Stimulated activated CD4-positive, alpha-beta T cell treated with anti-CD3 and anti-CD28 coated beads, TNF-alpha, amount 100 ng/mL, for 1 hour (primary cell): ENCODE measurements at places on chromosomes 2 and 18.

DNA sequence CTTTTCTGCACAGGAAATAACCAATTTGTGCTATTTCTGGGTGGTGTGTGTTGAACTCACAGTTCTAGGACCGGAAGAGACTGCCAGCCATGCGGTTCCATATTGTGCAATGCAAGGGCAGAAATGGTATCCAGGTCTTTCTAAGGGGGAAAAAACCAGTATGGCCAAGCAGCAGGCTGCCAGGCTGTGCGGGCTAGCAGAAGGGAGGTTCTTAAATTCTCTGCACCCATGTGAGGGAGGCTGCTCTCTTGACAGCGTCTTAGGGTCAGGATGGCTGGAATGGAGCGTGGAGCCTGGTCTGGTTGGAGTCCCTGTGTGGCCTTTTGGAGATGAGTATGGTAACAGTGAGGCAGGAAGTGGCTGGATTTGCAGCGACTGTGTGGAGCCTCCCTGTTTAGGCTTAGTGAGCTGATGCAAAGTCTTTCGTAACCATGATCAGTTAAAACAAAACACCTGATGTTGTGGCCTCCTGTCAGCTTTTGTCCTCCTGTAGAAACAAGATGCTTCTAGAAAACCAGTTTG, 52.6 kb downstream of the NCK2 start:
- no peak for DNase-seq

DNA sequence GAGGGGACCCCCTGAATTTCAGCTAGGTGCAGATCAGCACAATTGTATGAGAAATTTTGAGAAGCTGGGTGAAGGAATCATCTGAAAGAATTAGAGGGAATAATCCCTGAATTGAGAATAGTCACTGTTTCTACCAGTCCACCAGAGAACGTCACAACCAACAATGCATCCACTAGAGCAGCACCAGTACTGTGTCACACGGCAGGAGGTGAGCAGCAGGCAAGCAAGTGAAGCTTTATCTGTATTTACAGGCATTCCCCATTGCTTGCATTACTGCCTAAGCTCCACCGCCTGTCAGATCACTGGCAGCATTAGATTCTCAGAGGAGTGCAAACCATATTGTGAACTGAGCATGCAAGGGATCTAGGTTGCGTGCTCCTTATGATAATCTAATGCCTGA, 40.7 kb downstream of the GDF7 start:
- DNase-seq: no peak

DNA sequence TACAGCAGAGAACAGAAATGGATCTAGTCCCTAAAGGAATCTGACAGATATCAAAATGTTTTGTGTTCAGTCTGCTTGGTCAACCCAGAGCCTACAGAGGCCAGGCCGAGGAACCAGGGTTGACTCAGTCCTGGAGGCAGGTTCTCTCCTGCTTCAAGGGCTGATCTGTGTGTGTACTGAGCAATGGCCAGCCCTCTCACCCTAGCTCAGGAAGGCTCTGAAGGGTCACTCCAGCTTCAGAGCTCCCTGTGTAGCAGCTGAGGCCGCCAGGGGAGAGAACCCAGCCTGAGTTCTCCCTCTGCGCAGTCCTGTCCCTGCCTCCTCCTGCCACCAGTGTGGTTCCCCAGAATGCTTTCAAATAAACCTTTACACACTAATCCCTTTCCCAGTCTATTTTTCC, 41.1 kb downstream of the NEURL3 start:
- DNase-seq: no peak

DNA sequence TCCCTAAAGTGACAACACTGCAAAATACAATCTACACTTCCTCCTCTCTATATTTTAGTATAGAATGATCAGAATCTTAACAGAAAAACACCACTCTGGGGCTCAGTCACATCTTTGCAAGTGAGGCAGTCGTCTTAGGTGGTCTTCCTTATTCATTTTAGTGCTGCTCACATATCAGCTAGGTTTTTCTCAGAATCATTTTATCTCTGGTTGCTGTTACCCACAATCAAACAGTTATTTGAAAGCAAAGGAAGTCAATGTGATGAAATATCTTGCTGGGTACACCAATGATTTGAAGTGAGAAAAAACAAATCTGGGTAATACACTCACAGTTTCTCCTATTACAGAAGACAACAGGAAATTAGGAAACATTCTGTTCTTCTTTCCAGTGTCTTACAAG, 275.2 kb downstream of the DSEL start:
- DNase-seq: no peak

GRCh38 chr2:238126775-238127164, 11.7 kb upstream of the KLHL30 start:
- DNase-seq: no peak

DNA sequence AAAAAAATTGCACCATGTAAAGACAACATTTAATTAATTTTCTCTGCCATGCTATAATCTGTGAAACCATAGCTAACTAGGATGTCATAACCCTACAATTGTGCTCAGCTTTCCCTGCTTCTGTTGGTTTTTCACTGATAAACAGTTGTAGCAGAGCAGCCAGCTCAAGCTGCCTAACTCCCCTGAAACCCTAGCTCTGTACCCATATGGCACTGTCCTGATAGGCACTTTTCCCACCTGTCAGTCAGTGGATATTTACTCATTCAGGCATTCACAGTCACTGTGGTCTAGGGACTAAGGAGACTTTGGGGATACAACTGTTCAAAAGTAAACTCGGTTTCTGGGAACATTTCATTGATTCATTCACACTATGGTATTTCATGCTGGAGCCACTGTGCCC, 407.0 kb downstream of the DSEL start:
- DNase-seq: no peak

GRCh38 chr2:12036640-12036983, 290.2 kb downstream of the LPIN1 start:
- DNase-seq: no peak

DNA sequence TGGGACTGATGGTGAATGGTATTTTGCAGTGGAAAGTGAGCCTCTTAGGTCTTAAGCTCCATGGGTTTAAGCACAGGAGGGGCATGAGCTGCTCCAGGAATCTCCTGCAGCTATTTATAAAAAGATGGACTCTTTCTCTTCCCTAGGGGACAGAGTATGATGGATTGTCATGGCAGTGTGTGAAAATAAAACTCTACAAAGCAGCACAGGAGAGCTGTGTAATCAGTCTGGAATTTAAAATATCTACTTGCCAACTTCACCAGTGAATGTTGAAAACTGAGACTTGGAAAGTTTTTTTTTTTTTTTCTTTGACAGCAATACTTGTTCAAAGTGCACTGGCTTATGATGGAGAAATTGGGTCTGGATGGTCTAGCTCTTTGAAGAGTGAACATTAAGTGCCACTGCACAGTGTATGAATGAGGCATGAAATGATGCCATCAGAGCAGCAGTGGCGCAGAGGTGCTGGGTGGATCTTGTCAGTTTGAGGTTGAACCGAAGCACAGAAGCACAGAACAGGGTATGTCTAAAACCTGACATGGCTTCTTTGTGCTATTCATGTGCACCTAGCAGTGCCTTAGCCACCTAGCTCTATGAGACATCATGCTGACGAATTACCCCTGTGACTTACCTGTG, 245.4 kb downstream of the PTPRM start:
- no peak for DNase-seq

DNA sequence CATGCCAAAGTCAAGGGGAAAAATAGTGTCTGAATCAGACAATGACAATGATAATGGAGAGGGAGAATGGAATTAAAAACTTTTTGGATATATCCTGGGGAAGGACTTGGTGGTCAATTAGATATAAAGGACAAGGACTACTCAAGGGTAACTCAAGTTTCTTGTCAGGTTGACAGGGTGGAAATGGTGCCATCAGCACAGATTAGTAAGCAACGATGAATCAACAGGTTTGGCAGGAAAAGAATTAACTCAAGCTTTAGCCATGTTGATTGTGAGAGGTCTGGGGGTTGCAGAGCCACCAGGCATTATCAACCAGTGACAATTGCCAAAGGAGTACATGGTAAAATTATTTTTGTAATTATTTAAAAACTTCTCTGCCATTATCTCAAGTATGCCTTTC, 35.8 kb upstream of the SPATS2L start:
- no peak for DNase-seq

DNA sequence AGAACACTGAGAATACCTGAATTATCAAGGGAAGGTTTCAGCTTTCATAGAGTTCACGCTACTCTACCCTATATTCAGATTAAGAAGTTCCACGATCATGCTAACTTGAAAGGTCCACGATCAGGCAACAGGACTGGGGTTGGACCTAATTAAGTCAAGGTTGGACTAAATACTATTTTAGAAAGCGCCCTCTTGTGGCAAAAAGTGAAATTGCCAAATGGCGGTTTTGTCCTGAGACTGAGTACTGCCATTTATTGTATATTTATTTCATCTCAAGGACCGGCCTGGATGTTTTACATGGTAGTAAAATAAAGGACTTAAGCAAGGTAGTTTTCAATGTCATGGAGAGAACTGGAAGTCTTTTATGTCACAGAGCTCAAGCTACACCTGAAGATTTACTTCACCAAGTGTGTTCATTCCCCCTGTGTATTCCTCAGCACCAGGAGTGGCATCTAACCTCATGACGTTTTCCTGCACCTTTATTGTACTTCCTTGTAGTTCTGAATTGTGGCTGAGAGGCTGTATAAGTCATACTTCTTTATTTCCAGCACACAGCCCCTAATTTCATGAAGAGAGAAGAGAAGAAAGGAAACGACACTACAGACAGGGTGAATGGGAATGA, 56.8 kb downstream of the SRD5A2 start:
- DNase-seq: peak; percentile 22

DNA sequence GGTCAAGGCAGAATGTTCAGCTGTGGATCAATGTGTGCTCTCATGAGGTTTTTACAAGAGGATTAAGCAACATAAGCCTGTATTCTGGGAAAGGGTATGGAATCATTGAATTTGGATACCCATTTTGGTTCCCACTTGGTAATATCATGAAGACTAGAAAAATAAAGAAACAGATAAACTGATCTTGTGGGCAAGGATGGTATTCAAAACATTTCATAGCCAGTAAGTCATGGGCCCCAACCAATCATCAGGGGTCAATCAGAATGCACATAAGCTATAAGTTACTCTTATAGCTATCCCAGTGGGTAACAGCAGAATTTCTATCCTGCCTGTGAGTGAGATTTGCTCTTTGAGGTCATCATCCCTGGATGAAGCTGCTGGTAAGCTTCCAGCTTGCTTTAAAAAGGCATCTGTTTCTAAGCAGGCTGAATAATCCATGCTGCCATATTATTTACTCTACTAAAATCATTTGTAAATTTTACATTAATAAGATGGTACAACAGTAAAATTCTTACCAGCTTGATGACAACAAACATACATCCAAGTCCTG, 291.2 kb downstream of the RAD51AP2 start:
- DNase-seq: no peak

GRCh38 chr2:20561637-20562454, 89.1 kb downstream of the HS1BP3 start:
- DNase-seq: no peak

GRCh38 chr2:239000500-239001073, 152.7 kb downstream of the TWIST2 start:
- DNase-seq: no peak

GRCh38 chr2:9053534-9053931, 50.0 kb upstream of the MBOAT2 start:
- no peak for DNase-seq

DNA sequence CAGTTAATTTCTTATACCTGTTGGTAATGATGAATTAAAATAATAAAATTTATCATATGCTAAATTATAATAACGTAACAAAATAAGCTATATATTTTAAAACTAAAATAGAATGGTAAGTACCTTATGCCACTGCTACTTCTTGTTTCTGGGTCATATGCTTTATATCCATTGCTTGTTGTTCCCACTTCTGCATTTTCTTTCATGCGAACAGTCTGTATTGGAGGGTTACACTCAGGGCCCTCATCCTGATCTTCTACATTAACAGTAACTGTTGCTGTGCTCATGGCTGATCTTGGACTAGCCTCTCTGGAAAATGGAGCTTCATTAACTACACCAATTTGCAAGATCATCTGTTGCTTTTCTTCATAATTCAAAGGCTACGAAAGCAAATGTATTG, 22.2 kb downstream of the DSC2 start:
- DNase-seq: no peak

DNA sequence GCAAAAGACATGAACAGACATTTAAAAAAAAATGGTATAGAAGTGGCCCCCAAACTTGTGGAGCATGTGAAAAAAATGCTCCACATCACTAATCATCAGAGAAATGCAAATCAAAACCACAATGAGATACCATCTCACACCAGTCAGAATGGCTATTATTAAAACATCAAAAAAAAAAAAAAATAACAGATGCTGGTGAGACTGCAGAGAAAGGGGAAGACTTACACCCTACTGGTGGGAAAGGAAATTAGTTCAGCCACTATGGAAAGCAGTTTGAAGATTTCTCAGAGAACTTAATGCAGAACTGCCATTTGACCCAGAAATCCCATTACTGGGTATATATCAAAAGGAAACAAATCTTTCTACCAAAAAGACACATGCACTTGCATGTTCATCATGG, 164.8 kb downstream of the RIT2 start:
- no peak for DNase-seq

DNA sequence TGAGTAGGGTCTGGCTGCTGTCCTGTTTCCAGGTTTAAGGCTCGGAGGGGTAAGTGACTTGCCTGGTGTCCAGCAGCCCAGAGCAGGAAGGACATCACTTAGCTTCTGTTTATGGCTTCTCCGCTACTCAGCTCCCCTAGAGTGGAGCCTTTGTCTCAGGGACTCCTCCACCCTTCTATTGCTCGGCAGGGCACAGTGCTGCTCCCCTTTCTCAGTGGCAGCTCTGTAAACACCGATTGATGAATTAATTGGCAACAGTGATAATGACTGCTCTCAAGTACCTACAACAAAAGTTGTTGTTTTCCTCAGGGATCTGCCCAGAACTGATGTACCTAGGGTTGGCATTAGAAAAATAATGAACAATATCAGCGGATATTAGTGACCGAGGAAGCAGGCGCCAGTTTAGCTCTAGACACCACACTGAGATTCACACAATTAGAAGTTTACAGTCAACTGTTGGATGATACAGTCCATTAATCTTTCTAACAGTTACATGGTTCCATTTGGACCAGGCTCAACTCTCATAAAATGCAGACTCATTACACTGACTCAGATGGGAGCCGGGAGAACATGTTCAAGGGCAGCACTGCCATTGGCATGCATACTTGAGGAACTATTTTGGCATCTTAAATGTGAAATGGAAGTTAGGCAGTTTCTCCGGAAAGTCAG, 265.7 kb downstream of the MTX2 start:
- DNase-seq: no peak

DNA sequence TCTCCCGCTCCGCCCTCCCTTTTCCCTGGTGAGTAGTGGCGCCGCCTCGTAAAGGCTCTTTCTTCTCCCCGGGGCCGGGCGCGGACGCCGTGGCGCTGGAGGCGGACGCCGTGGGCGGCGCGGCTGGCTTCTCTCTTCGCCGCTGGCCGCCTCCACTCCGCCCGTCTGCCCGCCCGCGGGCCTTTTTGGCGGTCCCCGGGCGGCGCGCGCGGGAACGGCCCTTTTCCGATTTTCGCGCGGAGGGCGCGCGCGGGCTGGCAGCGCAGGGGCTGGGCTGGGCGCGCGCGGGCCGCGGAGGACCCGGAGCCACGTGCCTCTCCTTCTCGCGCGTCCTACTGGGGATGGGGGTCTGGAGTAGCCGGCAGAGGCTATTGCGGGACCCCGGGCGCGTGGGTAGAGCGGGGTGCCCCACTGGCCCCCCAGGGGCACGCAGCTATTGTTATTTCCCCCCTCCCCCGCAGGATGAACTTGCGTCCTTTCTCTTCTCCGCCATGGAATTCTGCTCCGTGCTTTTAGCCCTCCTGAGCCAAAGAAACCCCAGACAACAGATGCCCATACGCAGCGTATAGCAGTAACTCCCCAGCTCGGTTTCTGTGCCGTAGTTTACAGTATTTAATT, 472 bp downstream of the SLC20A1 start:
- peak; percentile 45 for DNase-seq

GRCh38 chr2:113221846-113222245, 48.1 kb downstream of the PSD4 start:
- no peak for DNase-seq
